DMS79 (cell line): ENCODE measurements at places on chromosomes 5 and 9.

GRCh38 chr5:138685193-138685745 lies 68.0 kb upstream of the CTNNA1 start:
- no peak for DNase-seq

GRCh38 chr5:94941122-94941755 lies 322.8 kb downstream of the SLF1 start:
- no peak for DNase-seq

DNA sequence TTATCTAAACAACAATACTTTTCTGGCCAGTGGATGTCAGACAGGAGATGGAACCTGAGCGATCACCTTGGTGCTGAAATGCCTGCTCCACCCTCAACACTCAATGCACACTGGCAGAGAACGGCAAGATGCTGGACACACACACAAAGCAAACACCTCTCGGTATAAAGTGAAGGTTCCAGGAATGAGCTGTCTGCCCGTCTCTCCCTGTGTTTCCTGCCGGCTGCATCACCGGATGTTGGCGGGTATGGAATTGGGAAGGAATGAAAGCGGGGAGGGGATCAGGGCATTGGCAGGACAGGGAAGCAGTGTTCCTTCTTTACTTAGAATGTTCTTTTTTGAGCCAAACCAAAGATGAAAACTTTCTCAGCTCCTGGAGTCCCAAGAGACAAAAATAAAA lies 59.2 kb downstream of the MED10 start:
- DNase-seq, result no peak

- DNase-seq, result no peak
Observed at GRCh38 chr9:29625292-29625731, 2052.0 kb upstream of the C9orf72 start.

- DNase-seq, result no peak
Observed at GRCh38 chr9:115923903-115924668, 229.5 kb upstream of the PAPPA start.

DNA sequence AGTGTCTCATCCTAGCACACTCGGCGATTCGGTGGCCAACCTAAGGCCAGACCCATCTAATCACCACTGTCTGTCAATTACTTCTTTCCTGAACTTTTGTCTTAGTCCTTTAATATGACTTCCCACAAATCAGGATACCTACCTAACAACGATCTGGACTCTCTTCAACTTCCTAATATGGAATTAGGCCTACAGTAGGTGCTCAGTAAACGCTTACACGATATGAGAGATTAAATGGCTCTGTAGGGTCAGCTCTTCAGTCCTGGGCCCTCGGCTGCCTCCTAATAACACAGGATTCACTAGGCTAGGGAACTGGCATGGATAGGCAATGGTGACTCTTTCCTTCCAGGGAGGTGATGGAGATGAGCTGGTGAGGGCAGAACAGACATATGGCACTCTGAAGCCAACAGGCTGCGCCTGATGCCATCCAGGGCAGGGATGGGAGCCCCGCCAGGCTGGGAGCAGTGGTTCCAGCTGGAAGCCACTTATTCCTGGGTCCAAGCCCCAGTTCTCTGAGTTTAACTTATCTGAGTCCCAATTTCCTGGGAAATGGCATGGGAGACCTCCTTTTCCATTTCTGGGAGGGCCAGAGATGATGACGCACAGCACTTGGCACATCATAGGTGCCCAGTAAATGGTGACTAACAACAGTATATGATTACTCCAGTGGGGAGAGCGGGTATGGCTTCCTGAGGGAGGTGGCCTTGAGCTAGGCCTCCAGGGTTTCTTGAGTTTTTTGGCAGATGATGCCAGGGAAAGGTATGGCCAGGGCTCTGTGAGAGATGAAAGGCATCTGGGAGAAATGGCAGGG lies 7.3 kb downstream of the PDGFRB start:
- no peak for DNase-seq

GRCh38 chr5:17989036-17989435 lies 354.8 kb downstream of the TAF11L14 start:
- DNase-seq, result no peak

DNA sequence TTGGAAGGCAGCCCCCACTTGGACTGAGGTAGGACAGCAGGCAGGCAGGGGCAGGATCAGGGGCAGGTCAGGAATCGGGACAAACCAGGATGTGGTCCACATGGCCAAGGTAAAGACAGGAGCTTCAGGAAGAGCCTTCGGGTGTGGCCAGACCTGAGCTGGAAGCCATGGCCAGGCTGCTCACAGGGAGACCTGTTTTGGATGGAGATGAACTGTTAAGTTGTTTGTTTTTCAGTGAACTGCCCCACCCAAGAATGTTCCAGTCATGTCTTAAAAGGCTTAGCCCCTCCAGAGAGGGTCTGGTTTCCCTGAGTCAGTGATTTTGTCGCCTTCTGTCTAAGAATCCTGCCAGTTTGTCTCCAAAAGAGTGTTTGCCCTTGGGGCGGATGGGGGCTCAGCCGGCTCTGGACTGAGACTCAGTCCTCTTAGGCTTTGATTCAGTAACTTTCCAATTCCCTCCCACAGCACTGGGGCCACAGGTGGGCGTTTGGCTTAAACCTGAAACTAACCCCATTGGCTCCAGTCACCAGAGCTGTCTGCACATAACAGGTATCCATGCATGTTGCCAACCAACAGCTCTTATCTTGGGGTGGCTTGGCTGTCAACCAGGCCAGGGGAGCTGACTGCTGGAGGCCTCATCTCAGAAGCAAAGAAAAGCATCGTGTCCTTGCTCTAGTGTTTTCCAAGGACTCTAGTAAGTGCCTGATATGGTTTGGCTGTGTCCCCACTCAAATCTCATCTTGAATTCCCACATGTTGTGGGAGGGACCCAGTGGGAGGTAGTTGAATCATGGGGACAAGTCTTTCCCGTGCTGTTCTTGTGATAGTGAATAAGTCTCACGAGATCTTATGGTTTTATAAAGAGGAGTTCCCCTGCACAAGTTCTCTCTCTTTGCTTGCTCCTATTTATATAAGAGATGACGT lies 11.3 kb upstream of the ANKH start:
- no peak for DNase-seq

GRCh38 chr5:89972901-89973300 lies 436.7 kb downstream of the CETN3 start:
- no peak for DNase-seq

DNA sequence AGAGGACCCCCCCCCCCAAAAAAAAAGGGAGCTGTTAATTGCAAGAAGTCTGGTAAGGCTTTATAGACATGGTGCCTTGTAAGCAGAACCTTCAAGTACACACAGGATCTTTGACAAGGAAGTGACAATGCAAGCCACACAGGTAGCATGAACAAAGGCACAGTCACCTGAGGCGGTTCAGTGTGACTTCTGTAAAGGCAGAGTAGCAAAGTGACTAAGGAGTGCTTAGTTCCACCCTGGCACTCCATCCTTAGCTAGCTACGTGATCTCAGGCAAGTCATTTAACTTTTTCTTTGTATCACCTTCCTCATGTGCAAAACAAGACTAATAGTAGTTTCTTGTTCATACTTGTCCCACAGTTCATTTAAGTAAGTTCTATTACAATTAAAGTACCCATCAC lies 282.0 kb downstream of the PRELID2 start:
- DNase-seq, result no peak

GRCh38 chr5:92435781-92436180 lies 1052.7 kb upstream of the ARRDC3 start:
- DNase-seq, result no peak

DNA sequence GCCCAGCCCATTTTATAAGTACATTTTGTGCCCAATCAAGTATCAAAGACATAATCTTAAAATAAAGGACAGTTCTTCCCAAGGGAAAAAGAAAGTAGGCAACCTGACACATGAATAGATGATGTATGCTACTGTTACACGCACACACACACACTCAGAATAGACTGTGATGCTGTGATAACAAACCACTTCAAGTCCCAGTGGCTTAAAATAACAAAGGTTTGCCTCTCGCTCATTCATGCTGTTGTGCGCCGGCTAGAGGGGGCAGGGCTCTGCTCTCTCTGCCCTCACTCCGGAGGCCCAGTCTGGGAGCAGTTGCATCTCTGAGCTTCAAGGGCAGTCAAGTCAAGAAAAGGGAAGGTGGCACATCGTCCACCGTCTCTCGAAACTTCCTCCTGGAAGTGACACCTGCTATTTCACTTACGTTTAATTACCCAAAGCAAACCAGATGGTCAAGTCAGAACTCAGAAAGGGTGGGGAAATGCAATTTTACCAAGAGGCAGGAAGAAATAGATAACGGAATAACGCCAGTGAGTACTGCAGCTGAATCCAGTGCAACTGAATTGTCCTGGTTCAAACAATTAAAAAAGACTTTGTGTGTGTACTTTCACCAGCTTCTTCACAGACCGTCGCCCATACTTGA lies 43.3 kb downstream of the ANKRD33B start:
- DNase-seq, result peak; percentile 19

DNA sequence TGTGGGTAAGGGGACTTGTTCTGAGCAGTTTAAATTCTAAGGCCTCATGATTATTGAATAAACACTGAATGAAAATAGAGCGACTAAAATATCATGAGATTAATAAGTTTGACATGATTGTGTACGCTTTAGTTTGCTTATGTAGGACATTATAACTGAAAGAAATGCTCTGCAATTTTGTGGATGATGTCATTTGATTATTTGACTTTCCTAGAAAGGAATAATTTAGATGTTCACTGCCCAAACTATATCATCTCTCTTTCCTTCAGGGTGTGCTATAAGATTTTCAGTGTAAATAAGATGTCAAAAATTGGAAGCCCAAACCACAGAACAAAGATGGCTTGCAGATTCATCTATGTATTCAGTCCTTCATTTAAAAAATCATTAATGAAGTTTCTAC lies 115.7 kb upstream of the MTAP start:
- no peak for DNase-seq

DNA sequence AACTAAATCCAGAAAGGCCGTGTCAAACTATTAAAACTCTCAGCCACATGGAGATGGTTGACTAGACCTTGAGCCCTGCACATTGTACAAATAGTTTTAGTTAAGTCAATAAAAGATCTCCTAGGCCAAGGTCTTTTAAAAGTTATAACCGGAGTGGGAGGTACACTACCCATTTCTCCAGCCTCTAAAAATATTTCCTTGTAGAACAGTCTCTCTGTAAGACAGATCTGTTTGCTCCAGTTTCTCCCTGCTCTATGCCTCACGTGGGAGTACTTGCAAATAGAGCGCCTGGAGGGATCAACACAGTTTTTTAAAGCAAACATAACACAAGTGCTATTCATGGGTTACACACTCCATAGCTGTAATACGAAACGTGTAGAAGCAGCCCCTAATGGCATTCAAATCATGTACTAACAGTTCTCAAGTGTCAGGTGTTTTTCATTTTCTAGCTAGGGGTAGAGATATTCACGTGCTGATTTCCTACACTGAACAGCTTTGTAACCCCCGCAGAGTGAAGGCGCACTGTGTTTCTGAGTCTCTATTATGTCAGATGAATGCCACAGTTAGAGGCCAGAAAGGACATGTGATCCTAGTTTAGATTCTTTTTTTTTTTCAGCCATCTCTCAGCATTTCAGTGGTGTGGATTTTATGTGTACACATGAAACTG lies 703.4 kb upstream of the GRAMD2B start:
- peak; percentile 70 for DNase-seq

- DNase-seq, result no peak
Observed at GRCh38 chr9:131465401-131465800, 37.3 kb upstream of the POMT1 start.

- peak; percentile 2 for DNase-seq
Observed at GRCh38 chr5:150217873-150218692, 28.2 kb downstream of the SLC6A7 start.

- no peak for DNase-seq
Observed at GRCh38 chr5:168317521-168318147, 26.2 kb downstream of the WWC1 start.

DNA sequence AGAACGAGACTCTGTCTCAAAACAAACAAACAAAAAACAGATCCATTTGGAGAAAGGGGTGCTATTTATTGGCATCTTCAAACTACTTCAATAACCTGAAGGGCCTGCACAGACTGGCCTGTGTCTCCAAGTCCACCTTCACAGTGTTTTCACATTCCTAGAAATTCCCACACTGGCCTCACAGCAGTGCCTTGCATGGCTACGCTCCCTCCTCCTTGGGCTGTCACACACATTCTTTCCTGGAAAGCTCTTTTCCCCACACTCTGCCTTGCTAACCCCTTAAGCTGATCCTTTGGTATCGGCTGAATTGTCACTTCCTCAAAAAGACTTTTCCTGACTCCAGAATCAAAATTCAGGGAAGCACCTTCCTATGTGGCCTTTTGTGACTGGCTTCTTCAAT lies 19.8 kb downstream of the FAM151B start:
- no peak for DNase-seq

GRCh38 chr5:2746561-2747032 lies 4.9 kb downstream of the IRX2 start:
- DNase-seq, result no peak

DNA sequence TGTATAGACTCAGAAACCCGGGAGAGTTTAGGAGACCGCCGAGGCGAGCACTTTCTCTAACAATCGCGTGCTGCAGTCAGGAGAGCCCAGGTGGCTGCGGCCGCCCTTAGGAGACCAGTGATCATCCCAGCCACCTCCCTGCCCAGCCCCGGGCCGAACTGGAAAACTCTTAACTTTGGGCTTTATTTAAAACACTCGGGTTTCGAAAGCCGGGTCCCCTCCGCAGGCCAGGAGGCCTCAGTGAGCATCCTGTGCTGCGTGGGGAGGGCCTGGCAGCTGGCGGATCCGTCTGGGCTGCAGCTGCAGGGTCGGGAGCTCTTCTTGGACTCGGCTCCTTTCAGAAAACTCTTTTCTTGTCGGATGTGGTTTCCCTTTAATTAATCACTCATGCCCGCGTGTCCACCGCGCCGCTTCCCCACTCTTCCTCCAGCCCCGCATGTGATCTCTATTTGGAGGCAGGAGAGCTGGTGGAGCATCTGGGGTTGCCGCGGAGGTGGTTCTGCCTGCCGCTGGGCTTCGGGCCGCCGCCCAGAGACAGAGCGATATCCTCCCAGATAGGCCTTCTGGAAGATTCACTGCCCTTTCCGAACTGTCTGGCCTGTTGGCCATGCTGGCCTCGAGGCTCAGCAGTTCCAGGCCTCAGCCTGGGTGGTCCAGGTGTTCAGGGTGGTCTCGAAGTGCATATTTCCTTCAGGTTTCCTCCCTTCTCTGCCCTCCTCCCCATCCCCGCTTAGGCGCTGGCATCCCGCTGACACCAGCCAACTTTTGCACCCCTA lies 59.5 kb downstream of the TMEM174 start:
- DNase-seq, result no peak

DNA sequence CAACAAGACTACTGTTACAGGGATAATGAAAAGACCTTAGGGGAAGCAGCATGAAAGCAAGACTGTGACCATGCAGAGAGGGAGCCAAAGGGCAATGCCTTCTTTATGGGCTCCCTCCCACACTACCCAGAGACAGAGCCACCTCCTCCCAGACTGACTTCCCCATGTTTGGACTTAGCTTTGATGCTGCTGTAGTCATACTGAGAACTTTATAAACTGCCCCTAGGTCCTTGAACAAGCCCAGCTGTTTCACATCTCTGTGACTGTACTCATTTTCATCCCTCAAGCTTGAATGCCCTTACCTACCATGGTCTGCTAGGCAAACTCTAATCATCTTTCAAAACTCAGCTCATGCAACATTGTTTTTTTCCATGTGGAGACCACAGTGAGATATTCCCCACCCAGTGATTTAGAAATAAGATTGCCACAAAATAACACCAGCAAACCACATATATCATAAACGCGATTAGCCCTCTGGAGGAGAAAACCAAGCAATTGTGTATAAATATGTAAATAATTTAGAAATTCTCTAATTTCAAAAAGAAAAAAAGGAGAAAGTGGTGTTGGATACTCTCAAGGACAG lies 23.4 kb upstream of the FAM169A start:
- DNase-seq, result no peak

GRCh38 chr5:148388696-148389095 lies 4.9 kb downstream of the FBXO38 start:
- no peak for DNase-seq
